ENCODE measurements at places on chromosomes 13 and 19. TPM values are rescaled to one million over a fixed set of nuclear protein-coding genes. Genes with fewer than 3 reads are reported as not detected.

DNA sequence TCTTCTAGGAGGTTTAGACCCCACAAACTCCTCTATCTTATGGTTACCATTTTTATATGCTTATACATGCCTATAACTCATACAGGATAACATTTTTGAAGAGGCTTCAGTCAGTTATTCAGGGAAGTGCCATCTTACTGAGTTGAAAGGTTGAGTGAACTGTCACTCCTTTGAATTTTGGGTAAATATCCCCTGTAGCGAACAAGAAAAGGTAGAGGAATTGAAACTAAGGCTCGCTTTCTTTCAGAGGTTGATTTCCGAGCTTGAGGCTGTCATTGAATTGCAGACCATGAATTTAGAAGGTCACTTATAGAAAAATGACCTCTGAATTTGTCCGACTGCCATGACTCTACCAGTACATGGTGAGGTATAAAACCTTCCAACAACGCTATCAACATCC lies 35.1 kb downstream of the MICU2 start:
- no peak for DNase-seq

- DNase-seq = no peak
Measured at GRCh38 chr19:4649392-4650047, 10.2 kb downstream of the TNFAIP8L1 start.

- DNase-seq = no peak
Measured at GRCh38 chr13:92460479-92460878, 766.1 kb upstream of the GPC6 start.

- no peak for DNase-seq
Measured at GRCh38 chr19:42324655-42325307, 654 bp upstream of the MEGF8 start.

GRCh38 chr19:904545-904944 lies 8.5 kb downstream of the R3HDM4 start:
- DNase-seq = no peak

DNA sequence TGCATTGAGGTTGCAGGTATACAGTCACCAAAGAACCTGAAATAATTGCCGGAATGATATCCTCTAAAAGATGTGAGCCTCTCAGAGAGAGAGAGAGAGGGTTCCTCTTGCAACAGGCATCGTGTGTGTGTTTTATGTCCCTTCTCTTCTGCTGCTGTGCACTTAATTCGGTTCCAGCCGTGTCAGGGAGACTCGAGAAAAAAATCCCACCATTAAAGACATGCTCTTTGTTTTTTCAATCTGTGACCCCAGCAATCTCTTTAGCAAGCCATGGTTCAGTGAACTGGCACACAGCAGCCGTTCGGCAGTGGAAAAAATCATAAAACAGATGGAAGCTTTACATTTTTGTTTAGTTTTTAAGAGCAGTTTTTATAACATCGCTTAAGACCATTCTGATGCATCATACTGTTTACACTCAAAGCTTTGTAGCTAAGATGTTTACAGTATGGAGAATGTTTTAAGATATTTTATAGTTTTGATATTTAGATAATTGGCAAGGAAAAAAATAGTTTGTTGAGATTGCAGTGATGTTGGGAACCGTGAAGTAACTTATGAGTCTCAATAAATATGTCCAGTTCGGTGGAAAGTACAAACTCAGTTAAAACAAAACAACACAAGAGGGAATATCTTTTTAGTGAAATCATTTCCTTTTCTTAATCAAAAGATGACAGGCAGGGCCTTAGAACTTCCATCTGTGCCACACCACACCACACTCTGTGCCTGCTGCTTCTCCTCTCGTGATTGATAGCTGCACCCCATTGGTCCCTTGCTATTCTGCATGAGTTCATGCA lies 31.2 kb upstream of the ZNF536 start:
- no peak for DNase-seq

- no peak for DNase-seq
Measured at GRCh38 chr19:38571682-38572081, 46.1 kb downstream of the MAP4K1 start.

GRCh38 chr13:20582026-20582425 lies 15.1 kb downstream of the IFT88 start:
- no peak for DNase-seq

GRCh38 chr19:17294051-17294891 lies 9.0 kb downstream of the ABHD8 start:
- DNase-seq = no peak

GRCh38 chr19:19538061-19538784 lies at the start of gene CILP2:
TSS of gene CILP2 (plus strand) at chr19:19538265. CDS start at chr19:19538350, 85 bp downstream.
- no peak for DNase-seq

- DNase-seq = no peak
Measured at GRCh38 chr19:1757468-1758230, 4.3 kb downstream of the ONECUT3 start.

DNA sequence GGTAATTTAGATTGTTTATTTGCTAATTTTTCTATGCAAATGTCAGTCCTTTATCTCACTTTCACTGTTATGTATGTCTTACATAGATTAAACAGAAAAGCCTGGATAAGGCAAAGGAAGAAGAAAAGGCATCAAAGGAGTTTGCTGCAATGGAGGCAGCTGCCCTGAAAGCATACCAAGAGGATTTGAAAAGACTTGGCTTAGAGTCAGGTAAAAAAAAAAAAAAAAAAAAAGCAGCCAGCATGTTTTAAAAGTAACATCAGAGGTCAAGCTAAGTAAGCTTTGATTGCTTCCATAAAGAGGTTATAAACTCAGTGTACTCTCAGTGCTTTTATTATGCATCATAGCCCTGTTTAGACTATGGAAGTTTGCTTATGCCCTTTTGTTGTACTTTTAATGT lies 3.8 kb downstream of the WBP4 start:
- DNase-seq = no peak

DNA sequence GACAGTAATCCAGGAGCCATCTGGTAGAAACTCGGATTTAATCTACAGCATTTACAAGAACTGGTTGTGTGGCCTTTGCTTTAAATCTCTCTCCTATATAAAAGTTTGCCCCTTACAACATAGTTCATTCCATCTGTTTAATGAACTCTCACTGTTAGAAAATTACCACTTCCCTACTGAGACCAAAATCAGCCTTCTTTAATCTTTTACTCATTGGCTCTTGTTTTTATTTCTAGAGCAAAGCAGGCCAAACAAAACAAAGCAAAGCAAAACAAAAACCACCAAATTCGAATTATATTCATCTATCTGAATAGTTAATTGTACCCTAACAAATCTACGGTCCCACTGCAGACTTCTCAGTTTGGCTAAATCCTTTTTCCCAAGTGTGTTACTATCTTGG lies 127.0 kb downstream of the UGGT2 start:
- no peak for DNase-seq

- DNase-seq = no peak
Measured at GRCh38 chr13:42478531-42479156, 95.3 kb upstream of the TNFSF11 start.

MBD3L1 gene
- total RNA-seq = not detected

DAND5 gene
- total RNA-seq = not detected

KLK14 gene
- not detected for total RNA-seq

AZU1 gene
- total RNA-seq = not detected

KIR2DL4 gene
- not detected for total RNA-seq

ZNF626 gene
- total RNA-seq = 11.1 TPM

ECSIT gene
- total RNA-seq = 45.2 TPM

CYP4F2 gene
- total RNA-seq = not detected

ZNF69 gene
- 10.2 TPM for total RNA-seq

SDHAF1 gene
- 88.9 TPM for total RNA-seq

KISS1R gene
- total RNA-seq = not detected

ITM2B gene
- 520 TPM for total RNA-seq

ZNF577 gene
- total RNA-seq = 18.1 TPM
